ENCODE measurements at places on chromosomes 7 and 10.

DNA sequence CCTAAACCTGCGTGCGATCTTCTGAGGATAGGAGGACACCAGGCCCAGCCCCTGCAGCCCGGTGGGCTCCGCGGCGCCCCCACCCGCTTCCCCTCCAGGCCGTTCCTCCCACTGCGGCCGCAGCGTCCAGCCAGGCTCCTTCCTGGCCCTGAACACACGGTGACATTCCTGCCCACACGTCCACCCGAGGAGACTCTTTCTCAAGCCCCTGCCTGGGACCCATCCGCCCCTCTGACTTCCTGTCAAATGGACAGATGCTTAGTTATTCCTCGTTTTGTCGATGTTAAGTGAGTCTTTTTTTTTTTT is 32.4 kb upstream of the RNF32 start:
- DNase-seq, result no peak

- no peak for DNase-seq
These were observed 2.4 kb upstream of the UNC5B start for GRCh38 chr10:71209731-71210541.

- DNase-seq, result no peak
These were observed 82.4 kb downstream of the SGMS1 start for GRCh38 chr10:50541317-50541716.

DNA sequence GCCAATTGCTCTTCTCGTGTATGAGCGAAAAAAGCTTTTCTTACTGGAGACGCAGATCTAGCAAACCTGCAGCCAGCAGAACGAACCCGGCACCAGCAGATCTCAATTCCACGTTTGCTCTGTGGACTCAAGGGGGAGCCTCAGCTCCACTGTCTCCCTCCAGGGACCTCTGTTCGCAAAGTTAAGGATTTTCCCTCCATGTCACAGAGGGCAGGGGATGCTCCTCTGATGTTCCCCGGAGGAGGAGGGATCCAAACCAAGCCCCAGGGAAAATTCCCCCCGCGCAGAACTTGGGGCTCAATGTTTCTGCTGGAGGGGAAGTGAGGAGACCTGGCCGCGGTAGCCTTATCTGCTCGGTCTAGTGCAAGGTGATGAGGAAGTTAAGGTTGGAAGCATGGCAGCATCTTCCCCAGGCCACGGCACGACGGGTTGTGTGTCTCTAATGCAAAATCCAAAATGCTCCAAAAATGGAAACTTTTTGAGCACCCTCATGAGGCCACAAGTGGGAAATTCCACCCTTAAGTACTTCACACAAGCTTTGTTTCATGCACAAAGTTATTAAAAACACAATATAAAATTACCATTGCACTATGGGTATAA is 9.0 kb downstream of the IQCE start:
- no peak for DNase-seq

DNA sequence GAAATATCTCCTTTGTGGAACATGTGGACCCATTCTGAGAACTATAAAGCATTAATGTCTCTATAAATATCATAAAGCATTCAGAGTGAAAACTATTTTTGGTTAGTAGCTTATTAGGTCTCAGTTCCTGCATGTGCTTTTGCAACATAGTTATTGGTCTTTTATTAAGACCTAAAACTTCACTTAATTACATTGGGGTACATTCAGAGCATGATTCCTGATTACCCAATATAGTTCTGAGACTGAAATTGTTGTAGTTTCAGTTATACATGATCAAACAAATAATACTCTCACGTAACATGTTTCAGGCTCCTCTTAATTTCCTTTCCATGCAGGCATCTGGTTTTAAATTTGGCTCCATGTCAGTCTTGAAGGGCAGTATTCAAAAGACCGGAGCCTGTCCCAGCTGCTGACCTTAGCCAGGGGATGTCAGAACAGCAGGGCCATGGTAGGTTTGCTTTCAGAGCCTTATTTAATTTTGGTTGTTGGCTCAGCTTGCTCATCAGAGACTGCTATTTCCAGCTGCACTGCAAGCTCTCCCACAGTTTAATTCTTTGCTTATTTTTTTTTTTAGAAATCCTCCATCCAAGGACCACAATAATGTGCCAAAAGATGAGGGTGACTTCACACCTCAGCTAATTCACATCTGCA is 447.8 kb upstream of the FZD8 start:
- no peak for DNase-seq

DNA sequence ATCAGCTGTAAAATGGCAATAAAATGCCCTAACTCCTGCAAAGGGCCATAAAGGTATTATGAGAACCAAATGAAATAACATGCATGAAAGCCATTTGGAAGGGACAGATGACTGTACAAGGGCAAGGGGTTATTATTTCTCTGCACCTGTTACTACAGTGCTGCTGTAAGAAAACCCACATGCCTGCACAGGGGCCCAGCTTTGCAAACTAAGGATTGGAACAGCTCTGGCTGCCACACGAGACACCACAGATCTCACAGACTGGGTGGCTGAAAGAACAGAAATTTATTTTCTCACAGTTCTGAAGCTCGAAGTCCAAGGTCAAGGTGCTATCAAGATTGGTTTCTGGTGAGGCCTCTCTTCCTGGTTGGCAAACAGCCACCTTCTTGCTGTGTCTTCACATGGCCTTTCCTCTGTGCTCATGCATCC is 409.0 kb upstream of the NRP1 start:
- DNase-seq, result no peak

GRCh38 chr7:25303281-25304181 is 75.2 kb upstream of the NPVF start:
- DNase-seq, result no peak

DNA sequence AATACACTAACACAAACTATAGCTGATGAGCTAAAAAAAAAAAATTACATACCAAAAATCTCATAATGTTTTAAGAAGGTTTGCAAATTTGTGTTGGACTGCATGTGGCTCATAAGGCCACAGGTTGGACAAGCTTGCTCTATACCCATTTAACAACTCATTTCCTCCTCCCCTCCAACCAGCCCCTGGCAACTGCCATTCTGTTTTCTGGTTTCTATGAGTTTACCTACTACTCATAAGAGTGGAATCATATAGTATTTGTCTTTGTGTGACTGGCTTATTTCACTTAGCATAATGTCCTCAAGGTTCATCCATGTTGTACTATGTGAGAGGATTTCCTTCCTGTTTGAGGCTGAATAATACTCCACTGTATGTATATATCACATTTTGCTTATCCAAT is 100.4 kb upstream of the ARHGAP21 start:
- DNase-seq, result no peak

- no peak for DNase-seq
These were observed 29.4 kb downstream of the LSMEM1 start for GRCh38 chr7:112510001-112510742.

GRCh38 chr10:76675951-76676587 is 961.5 kb downstream of the KCNMA1 start:
- DNase-seq, result no peak

DNA sequence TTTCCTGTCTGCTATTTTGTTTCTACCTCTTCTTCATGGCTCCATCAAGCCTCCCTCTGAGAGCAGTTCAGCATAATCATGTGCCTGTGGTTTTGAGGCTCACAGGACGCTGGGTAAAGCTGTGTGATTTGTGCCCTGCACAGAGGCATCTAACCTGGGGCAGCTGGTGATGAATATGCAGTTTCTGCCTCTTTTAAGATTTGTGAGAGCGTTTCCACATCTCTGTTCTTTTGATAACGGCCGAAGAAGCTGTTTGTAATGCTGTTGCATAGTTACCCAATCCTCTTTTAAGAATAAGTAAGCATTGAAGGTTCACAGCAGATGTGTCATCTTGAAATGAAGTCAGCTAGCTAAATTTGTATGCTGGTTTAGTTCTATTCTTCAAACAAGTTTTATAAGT is 45.2 kb downstream of the PNLIPRP3 start:
- no peak for DNase-seq
